ENCODE measurements at places on chromosomes 3 and 15. TPM values are rescaled to one million over a fixed set of nuclear protein-coding genes. Genes with fewer than 3 reads are reported as not detected.

The C15orf62 gene
- 1.2 TPM for polyA plus RNA-seq

The TMEM108 gene
- 23.8 TPM for polyA plus RNA-seq

The NECTIN3 gene
- 12.1 TPM for polyA plus RNA-seq

The RLBP1 gene
- not detected for polyA plus RNA-seq

The FES gene
- 30.0 TPM for polyA plus RNA-seq
